Activated CD4-positive, CD25-positive, alpha-beta regulatory T cell (primary cell): ENCODE measurements at places on chromosomes 3 and 15.

GRCh38 chr3:178060407-178060806 lies 475.8 kb upstream of the KCNMB2 start:
- no peak for DNase-seq

- DNase-seq, result no peak
Observed at GRCh38 chr3:193940526-193940925, 195.4 kb upstream of the HES1 start.

- DNase-seq, result no peak
Observed at GRCh38 chr3:133371181-133371580, 28.7 kb upstream of the BFSP2 start.

- DNase-seq, result no peak
Observed at GRCh38 chr3:171446801-171447578, 13.2 kb downstream of the TNIK start.

- DNase-seq, result no peak
Observed at GRCh38 chr15:70087708-70088352, 9.9 kb downstream of the TLE3 start.
